ENCODE measurements at places on chromosomes 3 and 15.

- DNase-seq, result no peak
Measured at GRCh38 chr3:122580470-122580869, 3.0 kb downstream of the PARP15 start.

DNA sequence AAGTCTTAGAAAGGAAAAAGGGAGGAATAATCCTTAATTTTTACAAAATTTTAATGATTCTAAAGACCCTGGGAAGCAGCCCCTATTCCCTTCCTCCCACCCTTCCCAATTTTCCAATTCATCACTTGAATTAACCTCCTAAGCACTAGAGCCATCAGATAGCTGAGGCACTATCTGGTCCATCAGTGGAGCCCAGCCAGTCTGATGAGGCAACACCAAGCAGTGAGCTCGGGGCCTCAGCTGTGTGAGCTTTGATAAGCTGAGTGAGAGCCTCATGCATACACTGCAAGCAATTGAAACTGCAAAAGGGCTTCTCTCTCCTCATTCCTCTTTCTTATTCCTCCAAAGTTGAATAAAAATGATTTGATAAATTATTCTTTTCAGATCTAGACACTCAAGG is 31.9 kb downstream of the TUSC7 start:
- no peak for DNase-seq

GRCh38 chr3:191303596-191303995 is 25.6 kb upstream of the CCDC50 start:
- DNase-seq, result no peak

DNA sequence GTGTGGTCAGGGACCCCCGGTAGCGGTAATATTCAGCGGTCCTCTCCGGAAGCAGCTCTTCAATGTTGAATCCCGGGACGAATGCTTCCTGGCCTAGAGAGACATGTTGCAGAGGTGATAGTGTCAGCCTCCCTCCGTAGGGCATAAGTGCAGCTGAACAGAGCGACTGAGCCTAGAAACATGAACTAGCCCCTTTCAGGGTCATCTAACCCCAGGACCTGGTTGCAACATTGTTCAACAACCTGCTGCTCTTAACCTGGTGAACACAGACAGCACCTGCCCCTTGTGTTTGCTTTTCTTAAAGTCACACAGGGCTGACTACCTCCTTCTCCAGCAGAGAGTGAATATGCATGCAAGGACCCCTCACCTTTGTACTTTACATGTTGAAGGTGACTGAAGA is 41.3 kb downstream of the CA12 start:
- no peak for DNase-seq

DNA sequence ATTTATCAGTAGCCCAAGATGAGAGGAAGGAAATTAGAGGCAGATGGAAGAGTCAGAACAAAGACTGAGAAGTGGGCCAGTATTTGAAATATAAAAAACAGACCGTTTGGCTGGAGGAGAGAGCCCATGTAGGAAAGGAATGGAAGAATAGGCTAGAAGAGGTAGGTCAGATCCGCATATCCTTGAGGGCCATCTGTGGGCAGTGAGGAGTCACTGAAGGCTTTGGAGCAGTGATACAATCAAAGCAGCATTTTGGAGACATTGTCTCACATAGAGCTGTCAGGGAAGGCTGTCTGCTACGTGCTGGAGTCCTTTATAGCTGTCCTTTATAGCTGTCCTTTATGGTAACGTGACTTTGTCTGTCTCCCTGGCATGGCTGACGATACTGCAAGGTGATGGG is 92.0 kb upstream of the VEPH1 start:
- DNase-seq, result no peak

DNA sequence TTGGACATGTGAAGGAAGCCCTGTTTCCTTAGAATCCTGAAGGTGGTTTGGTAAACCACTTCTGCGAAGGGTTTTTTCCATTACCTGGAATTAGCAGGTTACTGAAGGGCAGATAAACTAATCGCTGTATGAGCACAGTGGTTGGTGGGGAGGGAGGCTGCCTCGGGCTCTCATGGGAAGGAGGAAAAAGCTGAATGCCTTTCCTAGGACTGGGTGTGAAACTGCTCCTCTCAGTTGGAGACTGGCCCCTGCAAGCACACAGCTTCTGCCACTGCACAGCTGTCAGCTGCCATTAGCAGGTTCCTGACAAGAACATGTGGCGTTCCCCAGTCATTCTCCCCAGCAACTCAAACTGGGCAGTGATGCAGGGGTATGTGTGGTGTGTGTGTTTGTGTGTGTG is 376.3 kb downstream of the GAP43 start:
- DNase-seq, result no peak

DNA sequence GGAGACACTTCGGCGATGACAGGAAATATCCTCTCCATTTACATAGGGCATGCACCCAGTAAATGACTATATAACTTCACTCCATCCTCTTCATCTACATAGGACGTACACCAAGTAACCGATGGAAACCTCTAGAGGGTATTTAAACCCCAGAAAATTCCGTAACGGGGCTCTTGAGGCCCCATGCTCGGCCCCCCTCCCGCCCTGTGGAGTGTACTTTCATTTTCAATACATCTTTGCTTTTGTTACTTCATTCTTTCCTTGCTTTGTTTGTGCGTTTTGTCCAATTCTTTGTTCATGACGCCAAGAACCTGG is 7.5 kb upstream of the FAM107A start:
- DNase-seq, result no peak

Data from NCI-H1436 (cell line).